Hepatic stellate cell (primary cell): ENCODE measurements at places on chromosomes 4 and X.

DNA sequence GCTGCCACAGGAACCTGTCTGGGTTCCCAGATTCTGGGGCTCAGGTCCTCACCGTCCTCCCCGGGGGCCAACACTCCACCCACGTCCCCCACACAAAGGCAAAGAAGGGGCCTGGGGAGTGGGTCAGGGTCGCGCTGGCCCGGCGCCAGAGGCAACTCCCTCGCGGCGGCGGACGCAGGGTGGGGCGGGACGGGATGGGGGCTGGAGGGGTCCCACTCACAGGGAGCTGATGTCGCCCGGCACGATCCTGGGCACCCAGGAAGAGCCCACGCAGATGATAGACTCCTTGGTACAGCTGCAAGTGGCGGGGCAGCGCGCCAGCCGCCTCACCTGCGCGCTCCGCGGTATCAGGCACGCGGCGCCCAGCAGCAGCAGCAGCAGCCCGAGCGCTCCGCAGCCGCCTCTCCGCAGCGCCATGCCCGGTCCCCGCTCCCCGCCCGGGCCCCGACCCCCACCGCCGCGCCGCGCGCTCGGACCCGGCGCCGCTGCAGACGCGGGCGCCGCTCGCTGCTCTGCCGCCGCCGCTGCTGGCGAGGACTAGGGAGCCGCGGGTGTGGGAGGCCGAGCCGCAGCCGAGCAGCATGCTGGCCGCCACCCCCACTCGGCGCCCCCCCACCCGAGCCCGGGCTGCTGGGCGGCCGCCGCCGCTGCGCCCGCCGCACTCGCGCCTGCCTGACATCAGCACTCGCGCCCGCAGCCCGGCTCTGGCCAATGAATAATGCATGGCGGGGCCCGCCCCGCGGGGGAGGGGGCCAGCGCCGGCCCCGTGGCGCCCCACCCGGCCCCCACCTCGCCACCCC, at the start of gene LGI2:
Gene LGI2, minus strand, starts transcription at position 670 of the 800 bp plus-strand sequence. Its CDS starts 253 bp downstream, at position 417.
- peak; percentile 16 for DNase-seq

DNA sequence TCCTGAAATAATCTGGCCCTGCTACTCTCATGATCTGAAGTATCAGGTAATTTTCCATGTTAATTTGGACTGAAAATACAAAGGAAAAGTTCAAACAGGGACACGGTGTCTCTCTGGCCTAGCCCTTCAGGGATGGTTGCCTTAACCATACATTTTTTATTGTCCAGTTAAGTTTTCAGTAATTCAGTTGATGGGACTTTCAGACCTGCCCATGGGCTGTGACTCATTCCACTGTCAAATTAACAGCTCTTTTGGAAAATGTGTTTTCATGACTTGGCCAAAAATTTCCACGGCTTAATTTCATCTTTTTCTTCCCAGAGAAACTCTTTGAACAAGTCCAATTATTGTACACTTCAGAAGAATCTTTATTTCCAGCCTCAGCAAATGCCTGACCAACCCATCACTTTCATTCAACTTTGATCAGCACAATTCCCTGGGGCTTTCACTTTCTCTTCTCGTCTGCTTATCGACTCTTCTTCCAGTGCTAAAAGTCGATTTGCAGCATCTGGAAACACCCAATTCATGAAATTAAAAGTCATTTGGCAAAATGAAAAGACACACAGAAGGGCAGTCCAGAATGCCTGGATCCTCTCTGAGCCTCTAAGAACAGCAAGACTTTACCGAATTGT, 293.9 kb downstream of the RAB28 start:
- DNase-seq, result no peak

DNA sequence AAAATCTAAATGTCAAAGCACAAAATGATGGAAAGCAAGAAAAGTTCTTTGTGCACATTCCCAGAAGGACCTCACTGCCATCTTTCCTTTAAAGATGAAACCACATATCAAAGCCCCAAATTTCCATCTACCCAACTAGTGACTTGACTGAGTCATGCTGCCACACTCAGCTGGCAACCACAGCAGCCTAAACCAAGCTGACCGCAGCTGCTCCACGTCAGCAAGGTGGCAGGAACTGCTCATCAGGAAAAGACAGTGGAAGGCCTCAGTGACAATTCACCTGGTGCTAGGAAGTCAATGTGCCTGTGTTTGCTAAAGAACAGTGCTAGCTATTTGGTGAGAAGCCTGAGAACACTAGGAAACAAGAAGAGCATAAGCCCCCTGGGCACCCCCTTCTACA, 26.1 kb downstream of the ACOX3 start:
- no peak for DNase-seq

GRCh38 chr4:25635501-25635900, 20.1 kb upstream of the SLC34A2 start:
- no peak for DNase-seq

DNA sequence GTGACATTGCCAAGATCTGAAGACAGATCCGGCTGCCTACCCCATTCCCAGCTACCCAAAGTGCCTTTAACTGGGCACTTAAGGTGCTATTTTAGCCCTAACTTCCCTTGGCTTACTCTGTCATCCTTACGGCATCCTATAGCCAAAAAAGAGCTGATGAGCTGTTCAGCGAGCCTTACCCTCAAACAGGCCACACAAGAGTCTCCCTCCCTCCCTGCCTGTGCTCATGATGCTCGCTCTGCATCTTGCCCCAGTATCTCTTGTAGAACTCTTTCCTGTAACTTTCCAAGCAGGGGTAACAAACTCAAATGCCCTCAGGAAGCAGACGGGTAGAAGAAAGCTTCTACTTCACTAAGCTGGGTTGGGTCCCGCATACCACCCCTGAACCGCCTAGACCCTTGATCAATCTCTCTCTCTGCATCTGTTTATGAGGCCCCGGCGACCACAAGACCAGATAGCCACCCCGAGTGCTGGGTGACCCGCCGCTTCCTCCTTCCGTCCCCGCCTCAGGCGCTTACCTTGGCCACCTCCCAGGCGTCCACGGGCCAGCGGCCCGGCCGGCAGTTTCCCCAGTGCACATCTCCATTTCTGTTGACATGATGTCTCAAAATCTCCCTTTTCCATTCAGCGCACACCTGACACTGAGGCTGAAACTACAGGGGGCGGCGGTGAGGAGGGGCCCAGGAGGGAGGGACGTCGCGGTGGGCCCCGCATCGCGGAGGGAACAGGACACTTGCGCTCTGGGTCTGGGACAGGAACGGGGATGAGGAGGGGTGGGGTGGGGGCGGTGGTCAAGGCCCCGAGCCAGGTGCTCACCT, 663 bp downstream of the CXorf38 start:
- peak; percentile 33 for DNase-seq
